Activated CD4-positive, CD25-positive, alpha-beta regulatory T cell treated with anti-CD3 and anti-CD28 coated beads, Interleukin-2, amount 50 U/mL, for 72 hours (primary cell): ENCODE measurements at places on chromosomes 16 and 17.

DNA sequence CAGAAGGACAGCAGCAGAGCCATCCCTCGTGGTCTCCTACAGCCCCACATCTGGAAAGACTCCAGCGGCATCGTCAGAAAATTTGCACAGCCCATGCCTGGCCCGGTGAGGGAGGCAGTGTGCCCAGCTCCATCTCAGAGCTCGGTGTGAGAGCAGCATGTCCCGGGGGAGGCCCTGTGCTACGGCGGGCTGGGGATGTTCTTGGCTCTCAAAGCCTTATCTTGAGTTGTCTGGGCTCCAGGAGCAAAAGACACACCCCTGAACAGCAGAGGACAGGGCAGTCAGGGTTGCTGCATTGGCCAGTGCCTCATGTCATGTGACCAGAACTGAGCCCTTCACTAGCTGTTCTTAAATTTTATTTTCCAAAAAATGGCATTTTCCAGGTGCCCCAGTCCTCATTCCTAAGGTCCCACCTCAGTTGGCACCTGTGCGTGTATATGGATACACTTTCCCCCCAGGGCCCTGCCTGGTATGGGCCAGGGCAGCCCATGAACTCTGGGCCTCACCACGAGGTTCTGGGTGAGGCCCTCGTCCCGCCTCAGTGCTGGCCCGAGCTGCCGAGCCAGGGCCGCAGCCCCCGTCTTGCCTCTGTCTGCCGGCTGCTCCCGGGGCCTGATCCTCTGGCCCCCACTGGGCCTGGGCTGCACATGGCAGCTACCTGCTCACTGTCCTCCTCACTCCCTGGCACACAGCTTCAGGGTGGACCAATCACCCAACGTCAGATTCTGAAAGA is 3.0 kb downstream of the NUDT16L1 start:
- DNase-seq = no peak

- DNase-seq = no peak
Measured at GRCh38 chr16:82955741-82956348, 329.1 kb downstream of the CDH13 start.

- DNase-seq = no peak
Measured at GRCh38 chr16:58105631-58106030, 23.6 kb downstream of the CFAP20 start.

GRCh38 chr16:4685292-4685691 is 8.1 kb upstream of the NUDT16L1 start:
- DNase-seq = no peak

GRCh38 chr16:49513040-49513439 is 139.4 kb downstream of the C16orf78 start:
- no peak for DNase-seq

DNA sequence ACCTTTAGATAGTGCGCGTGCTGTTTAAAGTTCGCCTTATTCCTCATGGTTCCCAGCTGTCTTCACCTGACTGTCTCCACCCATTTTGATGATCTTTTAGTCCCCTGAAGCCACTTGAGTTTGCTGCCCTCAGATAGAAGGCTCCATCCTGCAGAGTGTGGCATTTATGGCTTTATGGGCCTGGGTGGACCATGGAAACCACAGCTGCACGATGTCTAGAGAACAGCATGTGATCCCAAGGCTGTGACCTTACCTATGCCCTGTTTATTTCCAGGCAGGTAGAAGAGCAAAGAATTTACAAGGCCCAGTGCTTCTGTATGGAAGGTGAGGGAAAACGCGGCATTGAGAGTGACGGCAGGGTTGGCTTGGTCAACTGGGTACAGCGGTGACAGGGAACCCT is 356.9 kb downstream of the SLC39A11 start:
- DNase-seq = no peak

DNA sequence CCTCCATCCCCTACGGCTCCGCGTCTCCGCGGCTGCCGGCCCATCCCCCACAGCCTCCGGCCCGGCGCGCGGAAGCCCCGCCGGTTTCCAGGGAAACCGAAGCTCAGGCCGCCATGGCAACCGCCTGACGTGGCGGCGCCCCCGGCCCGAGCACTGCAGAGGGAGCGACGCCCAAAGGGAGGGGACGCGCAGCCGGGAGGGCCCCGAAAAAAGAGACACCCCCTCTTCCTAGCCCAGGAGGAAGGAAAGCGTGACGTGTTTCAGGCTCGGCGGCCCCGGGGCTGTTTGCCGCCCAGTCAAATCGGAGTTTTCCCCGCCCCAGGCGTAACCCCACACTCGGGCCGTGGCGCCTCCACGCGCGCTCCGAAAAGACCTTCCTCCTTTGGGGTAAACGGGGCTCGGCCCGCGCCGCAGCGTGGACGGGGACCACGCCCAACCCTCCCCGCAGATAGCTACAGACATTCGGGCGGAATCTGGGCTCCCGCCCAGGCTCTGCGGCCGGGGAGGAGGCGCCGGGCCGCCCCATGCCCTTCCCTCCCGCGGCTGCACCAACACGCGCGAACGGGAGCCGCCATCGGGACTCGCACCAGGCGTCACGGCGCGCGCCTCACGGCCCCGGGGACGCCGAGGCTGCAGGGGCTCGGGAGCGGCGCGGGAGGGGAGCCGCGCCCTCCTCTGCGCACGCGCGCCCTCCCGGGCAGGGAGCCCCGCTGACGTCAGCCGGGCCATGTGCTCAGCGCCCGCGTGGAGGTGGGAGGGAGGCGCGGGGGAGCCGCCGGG is 7.5 kb downstream of the MNT start:
- peak; percentile 87 for DNase-seq

GRCh38 chr17:58165981-58166380 is 801 bp upstream of the OR4D2 start:
- DNase-seq = no peak

GRCh38 chr17:67461228-67461780 is 84.2 kb downstream of the PITPNC1 start:
- DNase-seq = no peak

DNA sequence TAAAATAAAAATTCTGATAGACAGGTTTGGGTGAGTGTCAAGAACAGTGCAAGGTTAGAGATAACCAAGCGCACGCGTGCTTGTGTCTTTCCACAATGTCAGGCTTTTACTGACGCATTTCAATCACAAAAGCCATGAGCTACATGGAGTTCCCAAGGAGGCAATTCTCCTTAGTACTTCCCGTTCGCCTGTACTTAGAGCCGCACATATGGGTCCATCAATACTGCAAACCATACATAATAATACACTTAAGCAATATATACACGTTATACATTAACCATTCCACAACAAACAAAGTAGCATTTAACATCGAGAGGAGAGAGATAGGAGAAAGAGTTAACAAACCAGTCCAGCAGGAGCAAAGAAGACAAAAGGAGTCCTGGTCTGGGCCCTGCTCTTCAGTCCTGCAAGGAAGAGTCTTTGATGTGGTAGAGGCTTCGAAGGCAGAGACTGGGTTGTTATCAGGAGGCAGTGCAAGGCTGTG is 11.9 kb upstream of the GPRC5C start:
- DNase-seq = no peak

- no peak for DNase-seq
Measured at GRCh38 chr17:55068862-55069811, 100.6 kb downstream of the STXBP4 start.

DNA sequence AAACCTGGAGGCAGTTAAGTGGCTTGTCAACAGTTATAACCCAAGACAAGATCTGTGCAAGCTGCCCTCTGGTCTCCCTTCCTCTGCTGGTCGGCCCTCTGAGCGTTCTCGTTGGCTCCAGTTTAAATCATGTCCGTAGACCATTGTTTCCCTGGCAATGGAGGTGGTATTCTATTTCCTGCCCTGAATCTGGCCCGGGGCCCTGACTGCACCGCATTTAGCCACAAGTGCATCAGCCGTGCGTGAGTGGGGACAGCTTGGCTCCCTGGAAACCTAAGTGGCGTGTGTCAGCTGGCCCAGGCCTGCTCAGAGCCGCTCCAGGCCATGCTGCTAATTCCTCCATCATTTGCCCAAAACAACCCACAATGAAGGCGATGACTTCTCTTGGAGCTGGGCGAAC is 15.0 kb upstream of the MYLK3 start:
- DNase-seq = no peak

- DNase-seq = no peak
Measured at GRCh38 chr17:68379692-68380677, 77.3 kb downstream of the WIPI1 start.

- DNase-seq = no peak
Measured at GRCh38 chr16:79993629-79994209, 393.2 kb upstream of the MAF start.

GRCh38 chr17:64009571-64010402 is 10.6 kb downstream of the ICAM2 start:
- peak; percentile 20 for DNase-seq

DNA sequence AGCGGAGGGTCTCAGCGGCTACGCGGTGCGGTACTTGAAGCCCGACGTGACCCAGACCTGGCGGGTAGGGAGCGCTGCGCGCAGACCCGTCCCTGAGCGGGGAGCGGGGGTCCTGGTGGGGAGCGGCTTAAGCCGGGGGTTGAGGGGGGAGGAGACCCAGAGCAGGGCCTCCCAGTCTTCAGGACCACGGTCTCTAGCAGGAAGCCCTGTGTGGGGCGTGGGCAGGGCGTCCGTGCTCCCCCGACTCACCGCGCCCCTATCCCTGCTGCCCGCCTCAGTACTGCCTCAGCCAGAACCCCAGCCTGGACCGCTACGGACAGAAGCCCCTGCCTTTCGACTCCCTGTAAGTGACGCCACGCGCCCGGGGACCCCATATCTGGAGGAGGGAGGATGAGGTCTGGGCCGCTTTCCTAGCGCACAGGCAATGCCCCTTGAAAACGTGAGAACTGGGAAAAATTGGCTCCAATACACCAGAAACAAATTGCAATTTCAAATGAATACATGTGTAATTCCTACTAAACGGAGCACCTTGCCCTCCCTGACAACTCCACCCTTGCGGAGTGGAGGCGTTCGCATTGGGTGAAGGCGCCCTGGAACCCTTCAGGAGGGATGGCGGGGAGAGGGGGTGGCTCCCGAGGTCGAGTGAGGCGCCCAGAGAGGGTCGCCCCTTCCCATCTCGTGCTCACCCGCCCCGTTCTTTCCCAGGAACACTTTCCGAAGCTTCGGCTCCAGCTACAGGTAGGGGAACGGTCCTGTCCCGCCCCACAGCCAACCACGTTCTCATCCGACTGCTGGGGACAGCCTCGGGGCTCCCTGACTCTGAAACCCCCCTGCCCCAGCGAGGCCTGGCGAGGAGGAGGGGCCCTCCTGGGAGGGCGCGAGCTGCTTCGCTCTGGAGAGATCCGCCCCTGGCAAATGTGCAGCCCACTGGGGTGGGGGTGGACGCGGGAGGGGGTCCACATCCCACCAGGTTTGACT is 14.6 kb upstream of the CNGB1 start:
- no peak for DNase-seq

- peak; percentile 95 for DNase-seq
Measured at GRCh38 chr16:57757326-57757786, 21.8 kb downstream of the KATNB1 start.

- DNase-seq = no peak
Measured at GRCh38 chr16:70665113-70665694, 18.8 kb downstream of the IL34 start.

DNA sequence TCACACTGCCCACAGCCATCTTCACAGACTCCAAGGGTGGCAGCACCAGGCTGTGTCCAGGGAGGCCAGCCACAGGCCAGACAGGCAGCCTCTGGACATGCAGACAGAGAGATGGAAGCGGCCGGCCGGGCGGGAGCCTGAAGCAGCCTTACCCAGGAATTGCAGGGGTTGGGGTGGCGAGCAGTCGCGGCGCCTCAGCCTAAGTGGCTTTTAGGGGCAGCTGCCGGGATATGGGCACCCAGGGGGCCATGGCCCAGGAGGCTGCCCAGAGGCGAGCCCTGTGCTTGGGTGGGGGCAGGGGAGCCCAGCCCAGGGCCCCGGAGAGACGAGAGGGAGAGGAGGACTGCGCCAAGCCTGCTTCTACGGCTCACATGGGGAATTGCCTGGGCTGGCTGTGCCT is 1.5 kb upstream of the NHERF2 start:
- DNase-seq = no peak

- no peak for DNase-seq
Measured at GRCh38 chr17:39861235-39861634, 2.9 kb downstream of the IKZF3 start.

DNA sequence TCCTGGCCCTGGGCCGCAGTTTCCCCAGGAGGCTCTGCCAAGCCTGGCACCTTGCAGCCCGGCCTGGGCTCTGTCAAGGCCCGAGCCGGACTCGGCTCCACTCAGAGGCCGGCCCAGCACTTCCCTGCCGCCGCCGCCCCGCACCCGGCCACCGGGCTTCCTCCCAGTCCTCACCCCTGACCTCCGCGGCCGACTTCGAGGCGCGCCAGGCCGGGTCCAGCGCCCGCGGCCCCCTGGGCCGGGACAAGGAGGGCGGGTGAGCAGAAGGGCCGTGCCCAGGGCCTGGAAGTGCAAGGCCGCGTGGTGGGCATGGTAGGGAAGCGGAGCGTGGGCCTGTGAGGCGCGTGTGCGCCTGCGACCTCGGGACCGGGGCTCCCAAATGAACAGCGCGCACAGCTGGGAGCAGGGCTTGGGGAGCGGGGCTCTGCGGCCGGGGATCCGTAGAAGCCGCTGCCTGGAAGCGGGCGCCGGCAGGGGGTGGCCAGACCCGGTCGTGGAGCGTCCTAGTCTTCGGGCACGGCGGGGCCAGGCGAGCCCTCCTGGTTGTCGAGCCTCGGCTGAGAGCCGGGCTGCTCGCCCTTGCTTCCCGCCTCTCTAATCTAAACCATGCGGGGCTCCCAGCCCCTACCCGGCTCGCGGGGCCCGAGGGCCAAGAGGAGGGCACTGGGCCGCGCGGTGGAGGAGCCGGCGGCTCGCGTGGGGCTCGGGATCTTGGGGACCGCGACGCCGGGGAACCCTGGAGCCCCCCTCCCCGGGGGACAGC is 503 bp upstream of the TBX4 start:
- no peak for DNase-seq

- no peak for DNase-seq
Measured at GRCh38 chr16:58264961-58265479, 29.8 kb downstream of the PRSS54 start.

DNA sequence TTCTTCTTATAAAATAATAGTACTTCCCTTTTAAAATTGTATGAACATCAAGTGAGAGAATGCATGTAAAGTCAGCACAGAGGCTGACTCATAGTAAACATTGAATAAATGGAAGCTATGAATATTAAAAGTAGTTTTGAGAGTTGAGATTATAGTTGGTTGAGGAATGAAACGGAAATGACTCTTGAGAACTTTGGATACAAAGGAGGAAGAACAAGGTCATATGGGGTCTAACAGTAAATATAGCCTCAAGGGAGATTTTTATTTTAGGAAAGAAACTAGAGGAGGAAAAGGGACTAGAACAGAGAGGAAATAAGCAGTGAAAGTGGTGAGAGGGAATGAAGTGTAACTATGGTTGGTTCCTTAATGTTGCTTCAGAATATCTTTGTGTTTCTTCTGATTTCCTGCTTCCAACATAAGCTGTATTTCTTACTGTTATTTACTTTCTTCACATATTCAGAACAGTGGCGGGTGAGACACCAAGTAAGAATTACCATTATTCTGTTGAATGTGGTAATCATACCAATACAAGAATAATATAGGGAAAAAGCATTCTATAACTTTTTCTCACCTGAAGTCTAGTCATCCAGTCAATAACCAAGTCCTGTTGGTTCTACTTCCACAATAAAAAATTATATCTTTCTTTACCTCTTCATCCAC is 165.1 kb downstream of the CHD9 start:
- no peak for DNase-seq
